ENCODE measurements at places on chromosomes 1 and 21. TPM values are rescaled to one million over a fixed set of nuclear protein-coding genes. Genes with fewer than 3 reads are reported as not detected.

FCER1G gene
- 69.9 TPM for total RNA-seq

GRCh38 chr1:9371391-9371935 is 78.8 kb downstream of the SPSB1 start:
- DNase-seq, result peak; percentile 95

- DNase-seq, result no peak
Observed at GRCh38 chr1:205983925-205984725, 19.1 kb downstream of the RAB7B start.

DNA sequence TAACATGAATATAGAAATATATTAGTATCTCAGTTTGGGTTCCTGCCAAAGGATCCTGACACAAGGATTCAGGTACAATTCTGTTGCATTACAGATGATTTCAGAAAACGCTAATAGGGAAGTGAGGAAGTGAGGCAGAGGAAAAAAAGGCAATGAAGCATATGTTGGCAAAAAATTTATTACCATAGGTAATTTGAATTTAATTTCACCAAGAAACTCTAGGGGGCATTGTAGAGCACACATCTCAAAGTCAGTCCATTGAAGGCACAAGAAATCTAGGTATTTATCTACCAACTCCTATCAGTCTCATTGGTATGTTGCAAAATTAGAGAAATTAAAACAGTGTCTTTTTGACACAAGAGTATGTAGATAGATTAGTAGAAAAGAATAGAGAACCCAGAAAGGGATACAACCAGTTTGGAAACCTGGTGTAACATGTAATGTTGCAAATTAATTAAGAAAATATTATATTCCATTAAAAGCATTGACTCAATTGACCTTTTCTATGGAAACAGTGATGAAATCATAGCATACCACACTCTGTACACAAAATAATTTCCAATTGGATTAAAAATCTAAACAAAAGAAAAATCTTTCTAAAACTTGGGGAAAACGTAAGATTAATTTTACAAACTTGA is 104.9 kb upstream of the SNX7 start:
- DNase-seq, result no peak

DNA sequence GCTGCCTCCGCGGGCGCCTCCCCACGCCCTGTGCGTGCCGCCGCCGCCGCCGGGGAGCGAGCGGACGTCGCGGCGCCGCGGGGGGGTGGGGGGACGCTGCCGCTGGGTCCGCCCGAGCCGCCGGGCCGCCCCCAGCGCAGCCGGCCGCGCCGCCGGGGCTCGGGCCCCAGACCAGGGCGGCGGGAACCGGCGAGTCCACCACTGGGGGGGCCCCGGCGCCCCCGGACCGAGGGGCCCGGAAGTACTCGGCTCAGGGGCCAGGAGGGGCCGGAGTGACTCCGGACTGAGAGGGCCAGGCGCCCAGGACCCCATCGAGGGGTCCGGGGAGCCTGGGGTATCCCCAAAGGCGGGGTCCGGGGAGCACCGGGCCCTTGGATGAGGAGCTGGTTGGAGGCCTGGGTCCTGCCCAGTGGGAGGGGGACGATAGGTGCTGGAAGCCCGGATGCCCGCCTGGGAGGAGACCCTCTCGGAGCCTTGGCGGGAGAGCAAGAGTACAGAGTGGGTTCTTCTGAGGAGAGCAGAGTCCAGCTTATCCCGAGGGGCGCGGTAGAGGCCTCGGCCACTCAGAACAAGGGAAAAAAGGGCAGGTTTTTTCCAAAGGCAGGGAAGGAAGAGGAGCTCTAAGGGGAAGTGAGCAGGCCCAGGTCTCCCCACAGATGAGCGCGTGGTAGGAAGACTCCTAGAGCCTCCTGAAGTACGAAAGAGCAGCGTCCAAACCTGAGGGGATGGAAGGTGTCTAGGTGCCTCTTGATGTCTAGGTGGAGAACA is 556 bp downstream of the GMEB1 start:
- DNase-seq, result no peak

DNA sequence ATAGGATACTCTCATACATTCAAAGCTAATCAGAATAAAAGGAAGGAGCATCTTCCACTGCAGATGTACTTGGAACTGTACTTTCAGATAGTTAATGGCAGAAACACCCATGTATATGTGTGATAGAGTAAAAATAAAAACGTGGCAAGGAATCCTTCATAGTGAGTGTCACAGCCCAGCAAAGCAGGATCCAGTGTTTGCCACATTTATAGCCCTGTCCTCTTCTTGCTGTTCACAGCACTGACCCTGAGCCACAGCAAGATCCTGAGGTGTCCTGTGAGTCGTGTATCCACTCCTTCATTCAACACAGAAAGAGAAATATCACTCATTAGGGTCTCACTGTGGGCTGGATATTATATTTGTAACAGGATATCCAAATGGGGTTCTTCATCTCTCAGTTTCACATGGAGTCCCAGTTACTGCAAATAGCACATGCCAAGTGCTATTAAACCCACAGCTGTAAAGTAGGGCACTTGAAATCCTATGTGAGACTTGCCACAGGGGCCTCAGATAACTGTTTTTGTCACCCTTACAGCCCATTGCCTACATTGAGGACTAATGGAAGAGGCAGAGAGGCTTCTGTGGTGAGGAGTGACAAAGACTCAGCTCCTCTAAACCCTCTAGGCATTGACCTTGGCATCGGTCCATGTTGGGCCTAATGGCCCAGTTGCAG is 41.3 kb downstream of the CYP2J2 start:
- DNase-seq, result no peak

All from ascending aorta (tissue), 2 donors.